ENCODE measurements at places on chromosomes 6 and 20.

- DNase-seq: no peak
Observed at GRCh38 chr20:47727170-47727880, 58.0 kb downstream of the SULF2 start.

DNA sequence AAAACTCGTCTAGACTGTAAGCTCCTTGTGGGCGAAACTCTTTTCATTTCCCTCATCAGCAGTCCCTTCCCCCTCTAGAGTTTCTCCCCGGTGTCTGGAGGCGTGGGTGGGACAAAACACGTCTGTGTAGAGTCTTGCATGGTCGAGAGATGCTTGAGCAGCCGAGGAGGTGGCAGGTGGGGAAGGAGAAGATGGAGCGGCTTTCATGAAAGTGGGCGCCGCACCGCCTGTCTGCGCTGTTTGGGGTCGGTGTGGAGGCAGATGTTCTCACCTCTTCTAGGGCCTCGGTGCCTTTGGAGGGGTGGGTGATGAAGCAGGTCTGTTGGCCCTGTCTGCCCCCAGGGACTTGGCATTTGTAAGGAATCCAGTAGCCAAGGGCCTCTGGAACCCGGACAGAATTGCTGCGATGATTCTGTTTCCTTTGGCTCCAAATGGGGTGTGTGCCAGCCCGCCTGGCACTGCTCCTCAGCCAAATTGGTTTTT, 1.2 kb downstream of the BRPF3 start:
- no peak for DNase-seq

- DNase-seq: no peak
Observed at GRCh38 chr6:110048221-110048875, 70.2 kb downstream of the GPR6 start.

GRCh38 chr6:170087941-170088581, 202.8 kb downstream of the DLL1 start:
- DNase-seq: no peak

GRCh38 chr20:10594296-10594868, 79.4 kb downstream of the JAG1 start:
- DNase-seq: no peak

DNA sequence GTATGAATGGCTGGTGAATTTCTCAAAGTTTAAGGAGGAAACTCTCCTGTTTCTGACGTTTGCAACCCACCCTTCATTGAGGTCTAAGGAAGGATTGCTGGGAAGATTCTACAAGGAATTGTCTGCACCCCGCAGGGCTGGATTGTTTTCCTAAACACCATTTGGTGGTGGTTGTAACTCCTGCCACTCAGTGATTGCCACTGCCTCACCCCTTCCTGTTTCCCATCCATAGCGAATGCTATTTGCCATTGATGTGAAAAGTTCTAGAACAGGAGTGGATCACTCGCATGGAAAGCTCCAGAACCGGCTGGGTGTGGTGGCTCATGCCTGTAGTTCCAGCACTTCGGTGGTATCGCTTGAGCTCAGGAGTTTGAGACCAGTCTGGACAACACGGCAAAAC, 8.7 kb upstream of the DSP start:
- no peak for DNase-seq

GRCh38 chr6:108343894-108344293, 49.0 kb downstream of the AFG1L start:
- DNase-seq: no peak

GRCh38 chr20:32234135-32234808, 26.6 kb downstream of the POFUT1 start:
- no peak for DNase-seq

DNA sequence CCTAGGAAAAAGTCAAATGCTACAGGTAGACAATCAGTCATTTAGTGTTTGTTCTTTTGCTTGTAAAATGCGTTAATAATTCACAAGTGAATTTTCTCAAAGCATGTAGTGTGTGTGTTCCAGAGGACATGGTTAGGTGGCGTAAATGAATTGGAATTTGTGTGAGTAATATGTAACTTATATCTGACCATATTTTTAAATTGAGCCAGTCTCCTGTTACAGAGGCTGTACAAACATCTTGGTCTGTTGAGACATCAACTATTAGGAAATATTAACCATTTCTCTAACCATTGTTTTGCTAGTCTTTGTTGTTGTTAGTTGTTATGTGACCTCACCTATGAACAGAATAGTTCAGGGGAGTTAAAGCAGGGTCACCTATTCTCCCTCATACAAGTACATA, 22.7 kb downstream of the MCM8 start:
- DNase-seq: no peak

DNA sequence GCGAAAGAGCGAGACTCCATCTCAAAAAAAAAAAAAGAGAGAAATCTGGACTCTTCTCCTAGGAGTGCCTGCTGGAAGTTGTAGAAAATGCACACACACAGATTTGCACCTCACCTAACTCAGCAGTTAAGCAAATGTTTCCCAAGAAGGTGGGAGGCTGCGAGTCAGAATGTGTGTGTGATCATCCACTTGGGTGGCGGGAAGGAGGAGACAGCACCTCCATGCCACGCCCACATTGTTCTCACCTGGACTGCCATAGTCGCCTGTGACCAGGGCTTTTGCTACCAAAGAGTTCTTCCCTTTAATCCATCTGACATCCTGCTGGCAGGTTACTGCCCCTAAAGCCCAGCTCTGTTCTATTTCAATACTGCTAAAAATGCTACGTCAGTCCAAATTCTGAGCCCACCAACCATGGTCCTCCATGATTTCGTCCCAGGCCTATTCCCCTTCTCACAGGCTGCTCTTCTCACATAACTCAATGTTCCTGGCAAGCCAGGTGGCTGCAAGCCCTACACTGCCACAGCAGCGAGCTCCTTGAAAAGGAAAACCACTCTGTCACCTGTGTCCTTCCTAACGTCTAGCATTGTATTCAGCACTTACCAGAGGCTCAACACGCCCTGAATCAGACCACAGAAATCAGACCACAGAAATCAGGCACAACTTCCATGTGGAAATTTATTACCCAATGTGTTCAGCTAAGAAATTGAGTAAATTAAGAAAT, 77.5 kb downstream of the PSMG4 start:
- DNase-seq: no peak

- DNase-seq: no peak
Observed at GRCh38 chr6:134937426-134937825, 12.5 kb downstream of the ALDH8A1 start.

DNA sequence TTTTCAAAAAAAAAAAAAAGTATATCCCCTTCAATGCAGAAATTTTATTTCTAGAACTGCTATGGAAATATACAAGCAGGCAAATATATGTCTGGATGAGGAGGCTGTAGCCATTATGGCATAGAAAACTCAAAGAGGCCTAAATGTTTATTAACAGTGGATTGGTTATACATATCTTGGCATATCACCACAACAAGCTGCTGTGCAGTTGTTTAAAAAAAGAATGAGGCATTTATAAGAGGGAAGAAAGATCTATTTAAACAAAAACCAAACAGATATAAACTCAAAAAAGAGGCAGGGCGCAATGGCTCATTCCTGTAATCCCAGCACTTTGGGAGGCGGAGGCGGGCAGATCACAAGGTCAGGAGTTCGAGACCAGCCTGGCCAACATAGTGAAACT, 26.2 kb downstream of the CASS4 start:
- DNase-seq: no peak

GRCh38 chr6:90231798-90232197, 64.8 kb downstream of the BACH2 start:
- no peak for DNase-seq
